K562 (cell line): ENCODE measurements at places on chromosomes 16 and 17.

DNA sequence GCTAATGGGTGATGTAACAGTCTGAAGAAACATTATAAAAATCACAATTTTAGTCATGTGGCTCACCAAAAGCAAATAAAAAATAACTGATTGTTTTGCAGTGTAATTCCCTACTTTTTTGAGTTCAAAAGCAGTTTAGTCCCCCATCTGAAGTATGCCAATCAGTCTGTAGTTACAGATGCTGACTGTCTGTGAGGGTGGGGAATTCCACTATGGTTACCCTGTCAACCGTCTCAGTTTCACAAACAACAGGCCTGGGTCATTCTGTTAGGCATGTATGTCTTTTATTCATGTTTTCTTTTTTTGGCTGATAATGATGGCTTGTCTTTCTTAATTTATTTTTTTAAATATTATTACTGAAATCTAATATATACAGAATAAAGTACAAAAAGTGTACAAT is 69.3 kb downstream of the STXBP4 start:
- no peak overlapping the region for H3K4me3 ChIP-seq
- H3K27ac ChIP-seq, result no peak overlapping the region
- DNase-seq, result no peak
- H3K36me3 ChIP-seq, result peaks cover 10% of the 10 kb centered on the region

- peaks cover 18% of the 10 kb centered on the region; the same call in 2 of the 3 replicates for H3K4me1 ChIP-seq
- H3K27me3 ChIP-seq, result no peaks in the 10 kb centered on the region
- H3K27ac ChIP-seq, result peak overlapping the region; percentile 33; the same call in 1 of the 3 replicates
- H3K36me3 ChIP-seq, result no peaks in the 10 kb centered on the region
- DNase-seq, result peak; percentile 75
- no peak overlapping the region for H3K4me3 ChIP-seq
Measured at GRCh38 chr17:35942588-35943186, 826 bp downstream of the LYZL6 start.

GRCh38 chr16:56244612-56245011 is 53.3 kb downstream of the GNAO1 start:
- peaks cover 7% of the 10 kb centered on the region for H3K4me1 ChIP-seq
- H3K27ac ChIP-seq, result no peak overlapping the region
- DNase-seq, result no peak

DNA sequence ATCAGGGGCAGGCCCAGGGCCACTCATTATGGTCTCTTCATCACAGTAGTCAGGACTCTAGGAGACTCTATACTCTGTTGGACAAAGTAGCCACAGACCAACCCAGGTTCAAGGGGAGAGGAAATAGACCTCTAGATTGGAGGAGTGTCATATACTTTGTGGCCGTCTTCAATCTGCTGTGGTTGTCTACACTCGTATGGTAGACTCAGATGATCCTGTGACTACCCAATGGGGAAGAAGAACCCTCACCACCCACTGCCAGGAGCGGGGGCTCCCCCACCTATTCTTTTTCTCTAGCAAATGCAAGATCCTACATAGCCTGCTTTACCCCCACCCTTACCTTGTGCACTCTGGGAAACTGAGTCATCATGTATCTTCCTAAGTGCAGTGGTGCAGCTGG is 80.5 kb downstream of the KSR1 start:
- no peaks in the 10 kb centered on the region for H3K27me3 ChIP-seq
- H3K4me1 ChIP-seq, result peaks cover 21% of the 10 kb centered on the region
- peaks cover 2% of the 10 kb centered on the region; the same call in 1 of the 3 replicates for H3K36me3 ChIP-seq
- no peak overlapping the region for H3K27ac ChIP-seq
- H3K4me3 ChIP-seq, result no peak overlapping the region

- peak overlapping the region; percentile 90 for H3K27ac ChIP-seq
- peaks cover 16% of the 10 kb centered on the region for H3K36me3 ChIP-seq
- H3K27me3 ChIP-seq, result no peaks in the 10 kb centered on the region
- H3K4me3 ChIP-seq, result peak overlapping the region; percentile 99
Measured at GRCh38 chr16:84699147-84699711, 571 bp upstream of the USP10 start.

DNA sequence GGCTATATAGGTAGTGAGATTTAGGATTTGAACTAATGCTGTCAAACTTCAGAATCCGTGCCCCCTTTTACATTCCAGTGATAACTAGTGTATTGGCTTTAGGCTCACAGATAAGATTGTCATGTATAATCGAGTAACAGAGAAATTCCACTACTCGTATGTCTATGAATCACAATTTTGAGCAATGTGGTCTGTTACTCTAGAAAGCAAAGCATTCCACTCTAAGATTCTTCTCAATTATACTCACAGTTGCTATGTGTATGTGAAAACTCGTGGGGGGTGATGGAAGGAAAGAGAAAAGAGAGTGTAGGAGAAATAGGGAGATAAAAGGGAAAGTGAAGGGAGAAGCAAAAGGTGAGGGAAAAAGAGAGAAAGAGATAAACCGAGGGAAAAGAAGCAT is 1175.1 kb upstream of the GOT2 start:
- no peak for DNase-seq
- H3K27ac ChIP-seq, result no peak overlapping the region
- no peaks in the 10 kb centered on the region for H3K4me1 ChIP-seq
- H3K36me3 ChIP-seq, result no peaks in the 10 kb centered on the region

DNA sequence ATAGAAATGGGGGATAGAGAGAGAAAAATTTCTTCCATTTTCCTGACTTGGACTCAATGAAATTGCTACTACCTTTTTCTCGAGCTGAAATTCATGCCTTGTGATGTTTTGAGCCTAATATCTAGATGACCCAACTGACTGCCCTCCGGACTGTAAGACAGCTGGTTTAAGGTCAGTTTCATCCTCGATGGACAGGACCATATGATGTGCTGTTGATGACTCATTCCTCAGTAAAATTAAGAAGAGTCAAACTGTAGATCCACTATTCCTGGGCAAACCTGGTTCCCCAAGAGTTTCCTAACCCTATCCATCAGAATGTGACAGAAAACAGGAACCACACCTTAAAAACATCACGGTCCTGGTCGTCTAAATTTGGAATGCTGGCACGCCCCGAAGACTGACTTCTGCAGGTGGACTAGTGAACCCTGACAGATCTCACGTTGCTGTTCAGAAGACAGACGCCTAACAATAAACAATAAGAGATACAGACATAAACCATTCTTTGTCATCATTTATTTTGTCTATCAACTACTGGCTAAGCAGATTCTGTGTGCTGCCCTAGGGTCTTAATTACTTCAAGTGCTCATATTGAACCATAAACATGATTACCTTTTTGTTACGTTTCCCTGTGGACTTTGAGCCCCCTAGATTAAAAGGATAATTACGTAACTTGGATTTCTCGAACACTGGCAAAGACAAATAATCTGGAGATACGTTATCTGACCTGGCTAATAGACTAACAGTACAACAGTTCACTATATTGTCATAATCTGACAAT is 45.1 kb upstream of the NOS2 start:
- H3K36me3 ChIP-seq, result no peaks in the 10 kb centered on the region
- H3K27me3 ChIP-seq, result no peaks in the 10 kb centered on the region
- no peak overlapping the region for H3K4me3 ChIP-seq
- H3K27ac ChIP-seq, result no peak overlapping the region
- H3K4me1 ChIP-seq, result no peaks in the 10 kb centered on the region; the same call in 2 of the 3 replicates

DNA sequence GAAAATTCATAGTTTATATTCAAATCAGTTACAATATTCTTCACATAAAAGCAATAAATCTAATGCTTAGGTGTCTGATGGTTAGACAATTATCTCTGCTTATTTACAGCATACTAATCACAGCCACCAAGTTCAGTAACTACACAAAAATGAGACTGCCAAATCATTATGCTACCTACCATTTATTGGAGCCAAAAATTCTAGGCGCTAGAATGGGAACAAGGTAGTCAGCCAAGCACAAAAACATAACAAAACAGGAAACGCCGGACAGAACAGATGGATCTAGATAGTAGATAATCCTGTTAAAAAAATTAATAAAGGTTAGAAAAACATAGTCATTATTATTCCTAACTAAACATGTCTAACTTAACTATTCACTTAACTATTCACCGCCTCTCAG is 3.6 kb downstream of the ARL6IP1 start:
- H3K36me3 ChIP-seq, result peaks cover 72% of the 10 kb centered on the region
- no peaks in the 10 kb centered on the region for H3K27me3 ChIP-seq
- H3K27ac ChIP-seq, result no peak overlapping the region
- peaks cover 18% of the 10 kb centered on the region for H3K4me1 ChIP-seq
- no peak overlapping the region for H3K4me3 ChIP-seq
- no peak for DNase-seq

DNA sequence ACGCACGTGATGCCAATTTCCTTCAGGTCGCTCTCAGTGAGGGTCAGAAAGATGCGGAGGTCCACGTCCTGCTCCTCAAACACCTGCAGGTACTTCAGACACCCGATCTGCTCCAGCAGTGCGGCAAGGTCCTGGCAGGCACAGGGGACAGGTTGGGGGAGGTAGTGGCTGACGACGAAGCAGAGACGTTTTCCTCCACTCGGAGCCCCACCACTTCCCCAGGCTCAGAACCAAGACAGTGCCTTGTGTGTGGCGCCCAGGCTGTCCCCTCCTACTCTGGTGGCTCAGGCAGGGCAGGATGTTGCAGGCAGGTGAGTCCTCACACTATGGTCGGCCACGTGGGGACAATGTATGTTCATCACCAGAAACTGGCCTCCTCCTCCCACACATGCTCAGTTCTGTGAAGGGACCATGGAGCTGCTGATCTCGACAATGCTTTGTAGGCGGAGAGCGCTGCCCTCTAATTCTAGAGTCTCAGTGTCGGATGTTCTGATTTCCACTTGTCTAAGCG is 5.7 kb downstream of the NUDT16L1 start:
- no peak overlapping the region for H3K4me3 ChIP-seq
- H3K36me3 ChIP-seq, result peaks cover 90% of the 10 kb centered on the region; the same call in 2 of the 3 replicates
- no peaks in the 10 kb centered on the region for H3K27me3 ChIP-seq
- no peak overlapping the region for H3K27ac ChIP-seq
- H3K4me1 ChIP-seq, result peaks cover 46% of the 10 kb centered on the region

DNA sequence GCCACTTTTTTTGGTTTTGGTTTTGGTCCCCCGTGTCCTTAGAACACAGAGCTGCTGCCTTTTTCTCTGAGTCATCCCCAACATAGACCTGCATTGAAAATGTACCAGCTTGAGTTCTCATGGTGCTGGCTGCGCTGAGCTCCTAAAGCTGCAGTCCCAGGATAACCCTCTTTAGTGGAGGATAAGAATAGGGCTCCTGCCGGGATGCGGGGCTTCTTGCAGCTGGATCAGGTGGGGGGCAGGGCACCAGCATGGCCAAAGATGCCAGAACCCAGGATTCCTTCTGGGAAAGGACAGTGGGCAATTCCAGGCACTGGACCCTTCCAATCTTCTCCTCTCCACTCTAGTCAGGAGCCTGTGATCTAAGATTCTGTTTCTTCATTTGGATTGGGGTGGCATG is 8.3 kb upstream of the CLUH start:
- no peak overlapping the region for H3K4me3 ChIP-seq
- no peaks in the 10 kb centered on the region for H3K27me3 ChIP-seq
- no peak overlapping the region for H3K27ac ChIP-seq
- no peaks in the 10 kb centered on the region for H3K36me3 ChIP-seq
- H3K4me1 ChIP-seq, result peaks cover 30% of the 10 kb centered on the region
- DNase-seq, result no peak

DNA sequence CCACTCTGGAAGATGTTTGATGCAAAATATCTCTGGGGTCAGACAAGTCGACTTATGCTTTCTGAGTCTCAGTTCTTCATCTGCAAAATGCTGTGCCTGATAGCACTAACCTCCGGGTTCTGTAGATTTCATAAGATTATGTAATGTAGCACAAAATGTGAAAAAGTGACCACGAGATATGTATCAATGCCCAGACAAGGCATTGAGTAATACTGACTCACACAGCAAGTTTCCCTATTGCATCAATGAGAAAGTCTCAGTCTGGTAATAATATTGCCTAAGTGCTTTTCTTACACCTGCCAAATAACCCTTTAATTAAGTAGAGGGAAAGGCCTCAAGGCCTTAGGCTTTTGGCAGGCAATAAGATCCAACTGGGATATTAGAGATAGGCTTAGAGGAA is 41.4 kb upstream of the MMP2 start:
- no peak overlapping the region for H3K27ac ChIP-seq
- no peaks in the 10 kb centered on the region for H3K27me3 ChIP-seq
- no peak for DNase-seq
- no peaks in the 10 kb centered on the region for H3K36me3 ChIP-seq
- peaks cover 8% of the 10 kb centered on the region; the same call in 1 of the 2 replicates for H3K4me1 ChIP-seq
- no peak overlapping the region for H3K4me3 ChIP-seq

DNA sequence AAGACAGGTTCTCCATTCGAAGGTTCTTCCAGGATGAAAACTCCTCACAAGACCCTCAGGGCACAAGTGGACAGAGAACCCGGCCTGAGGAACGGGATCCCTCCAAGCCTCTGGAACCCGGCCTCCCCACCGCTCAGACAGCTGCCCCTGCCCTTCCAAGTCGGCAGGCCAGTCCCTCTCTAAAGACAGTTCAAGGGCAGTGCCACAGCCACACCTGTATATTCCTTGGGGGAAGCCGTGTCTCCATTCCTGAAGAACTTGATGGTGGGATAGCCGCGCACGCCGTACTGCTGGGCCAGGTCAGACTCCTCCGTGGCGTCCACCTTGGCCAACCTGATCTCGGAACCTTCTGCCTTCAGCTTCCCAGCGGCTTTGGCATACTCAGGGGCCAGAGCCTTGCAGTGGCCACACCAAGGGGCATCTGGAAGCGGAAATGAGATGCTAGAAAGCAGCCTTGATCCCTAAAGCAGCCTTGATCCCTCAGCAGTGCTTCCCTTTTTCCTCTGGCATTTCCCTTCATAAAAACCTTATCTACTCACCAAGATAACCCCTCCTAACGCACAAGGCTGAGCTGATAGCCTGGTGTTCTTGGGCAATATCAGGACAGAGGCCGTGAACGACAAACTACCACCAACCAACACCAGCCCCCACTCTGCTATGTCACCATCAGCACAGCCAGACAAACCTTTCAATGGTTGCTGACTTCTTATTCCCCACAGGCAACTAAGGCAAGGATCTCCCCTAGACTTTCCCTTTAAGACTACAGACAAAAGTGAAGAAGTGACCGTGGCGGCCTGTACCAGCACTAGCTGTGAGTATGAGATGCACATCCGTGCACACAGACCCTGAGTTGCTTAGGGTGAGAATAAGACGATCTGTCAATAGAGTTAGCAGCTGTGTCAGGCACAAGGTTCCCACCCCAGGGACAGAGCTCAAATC is 1.1 kb downstream of the P4HB start:
- peaks cover 29% of the 10 kb centered on the region for H3K4me1 ChIP-seq
- peaks cover 81% of the 10 kb centered on the region for H3K36me3 ChIP-seq
- DNase-seq, result no peak
- H3K27ac ChIP-seq, result peak overlapping the region; percentile 94
- H3K27me3 ChIP-seq, result no peaks in the 10 kb centered on the region

- H3K27me3 ChIP-seq, result peaks cover 33% of the 10 kb centered on the region
- H3K27ac ChIP-seq, result no peak overlapping the region
- no peak for DNase-seq
Measured at GRCh38 chr16:73056448-73056847, 8.5 kb upstream of the ZFHX3 start.

- H3K27ac ChIP-seq, result peak overlapping the region; percentile 100
- H3K36me3 ChIP-seq, result peaks cover 62% of the 10 kb centered on the region
- no peaks in the 10 kb centered on the region for H3K27me3 ChIP-seq
- H3K4me1 ChIP-seq, result peaks cover 32% of the 10 kb centered on the region
- H3K4me3 ChIP-seq, result peak overlapping the region; percentile 57
Measured at GRCh38 chr17:36535669-36536081, 888 bp downstream of the PIGW start.
